ENCODE measurements at places on chromosomes 4 and X. TPM values are rescaled to one million over a fixed set of nuclear protein-coding genes. Genes with fewer than 3 reads are reported as not detected.

Gene ZNF630
- 0.29 TPM for total RNA-seq

Gene C4orf50
- not detected for total RNA-seq

Gene SPRY1
- total RNA-seq, result 1.0 TPM

- DNase-seq, result no peak
Observed at GRCh38 chr4:2811830-2812611, 19.1 kb downstream of the SH3BP2 start.

Gene CD38
- total RNA-seq, result not detected

DNA sequence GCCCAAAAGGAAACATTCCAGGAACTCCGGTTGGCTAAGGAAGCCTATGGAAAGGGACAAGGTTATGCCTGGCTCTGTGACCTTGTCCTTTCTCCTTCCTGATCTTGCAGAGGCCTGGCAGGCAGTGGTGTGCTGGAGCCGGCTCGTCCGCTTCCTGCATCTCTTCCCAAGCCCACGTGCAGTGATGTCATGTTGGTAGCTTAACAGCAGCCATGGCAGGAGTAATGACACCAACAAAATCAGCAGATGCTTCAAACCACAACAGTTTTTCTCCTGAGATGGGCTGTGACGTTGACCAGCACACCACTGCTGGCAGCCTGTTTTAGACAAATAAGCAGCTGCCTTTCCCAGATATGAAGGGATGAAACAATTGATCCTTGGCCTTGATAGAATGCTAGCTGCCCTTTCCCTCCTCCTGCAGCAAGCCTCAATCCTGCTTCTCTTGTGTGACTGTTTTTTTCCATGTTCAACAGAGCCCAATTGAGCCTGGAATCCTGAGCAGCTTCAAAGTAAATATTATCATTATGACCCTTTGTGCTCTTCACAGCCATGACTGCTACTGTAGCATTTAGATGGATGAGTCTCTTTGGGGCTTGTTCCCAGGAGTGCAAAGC lies 23.4 kb downstream of the SEPTIN6 start:
- peak; percentile 26 for DNase-seq

- DNase-seq, result peak; percentile 17
Observed at GRCh38 chr4:67700116-67700737, 728 bp downstream of the UBA6 start.

Gene NUDT10
- total RNA-seq, result not detected

GRCh38 chr4:183185018-183185417 lies 86.0 kb downstream of the WWC2 start:
- DNase-seq, result no peak

DNA sequence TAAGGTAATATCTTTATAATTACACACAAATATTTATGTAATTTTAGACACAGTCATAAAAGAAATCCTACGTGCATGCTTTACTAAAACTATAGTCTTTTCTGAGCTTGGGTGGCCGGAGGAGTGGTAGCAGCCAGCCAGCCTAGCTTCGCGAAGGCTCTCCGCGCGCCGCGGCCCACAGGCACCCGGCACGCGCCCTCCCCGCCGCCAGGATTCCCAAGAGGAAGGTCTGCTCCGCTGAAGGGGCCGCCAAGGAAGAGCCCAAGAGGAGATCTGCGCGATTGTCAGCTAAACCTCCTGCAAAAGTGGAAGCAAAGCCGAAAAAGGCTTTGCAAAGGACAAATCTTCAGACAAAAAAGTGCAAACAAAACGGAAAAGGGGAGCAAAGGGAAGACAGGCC lies 8.7 kb upstream of the PJA1 start:
- no peak for DNase-seq

- peak; percentile 30 for DNase-seq
Observed at GRCh38 chrX:120144178-120144844, 14.1 kb upstream of the RHOXF2 start.

GRCh38 chr4:79182209-79182608 lies 143.7 kb downstream of the NAA11 start:
- DNase-seq, result no peak

DNA sequence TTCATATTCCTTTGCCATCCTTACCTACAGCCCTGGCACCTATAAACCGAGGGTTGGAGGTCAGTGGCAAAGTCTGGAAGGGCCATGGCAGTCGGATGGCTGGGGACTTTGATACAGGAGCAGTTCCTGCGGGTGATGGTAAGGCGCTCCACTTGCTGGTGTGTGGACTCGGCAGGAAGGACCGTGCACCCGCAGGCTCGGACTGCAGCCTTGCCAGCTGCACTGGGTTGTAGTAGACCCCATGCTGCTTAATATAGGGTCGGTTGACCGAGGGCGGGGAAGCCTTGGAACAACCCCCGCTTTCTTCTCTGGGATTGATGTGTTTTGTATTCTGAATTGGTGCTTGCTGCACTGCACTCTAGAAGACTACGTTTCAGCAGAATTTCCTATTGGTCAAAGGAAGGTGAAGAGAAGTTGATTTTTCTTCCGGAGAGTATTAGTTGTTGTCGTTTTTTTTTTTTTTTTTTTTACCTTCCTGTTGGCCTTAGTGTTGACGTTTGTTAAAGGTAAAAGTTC lies 638 bp downstream of the BLTP1 start:
- peak; percentile 15 for DNase-seq

DNA sequence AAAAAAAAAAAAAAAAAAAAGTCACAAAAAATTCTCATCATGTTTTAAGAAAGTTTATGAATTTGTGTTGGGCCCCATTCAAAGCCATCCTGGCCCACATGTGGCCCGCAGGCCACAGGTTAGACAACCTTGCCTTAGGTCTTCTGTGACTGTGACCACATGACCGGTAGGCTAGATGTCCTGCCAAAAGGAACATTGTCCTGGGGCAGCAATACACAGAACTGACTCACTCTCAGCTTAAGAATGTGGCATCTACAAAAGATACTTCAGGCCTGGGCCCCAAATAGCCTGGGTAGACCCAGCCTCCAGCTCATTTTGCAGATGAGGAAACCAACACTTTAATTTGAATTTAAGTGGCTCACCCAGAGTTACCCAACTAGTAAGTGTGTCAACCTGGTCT lies 10.0 kb downstream of the AWAT2 start:
- no peak for DNase-seq
